ENCODE measurements at places on chromosomes 6 and 20.

- DNase-seq: peak; percentile 93
These were observed 172.1 kb downstream of the CDKAL1 start for GRCh38 chr6:20706238-20706938.

DNA sequence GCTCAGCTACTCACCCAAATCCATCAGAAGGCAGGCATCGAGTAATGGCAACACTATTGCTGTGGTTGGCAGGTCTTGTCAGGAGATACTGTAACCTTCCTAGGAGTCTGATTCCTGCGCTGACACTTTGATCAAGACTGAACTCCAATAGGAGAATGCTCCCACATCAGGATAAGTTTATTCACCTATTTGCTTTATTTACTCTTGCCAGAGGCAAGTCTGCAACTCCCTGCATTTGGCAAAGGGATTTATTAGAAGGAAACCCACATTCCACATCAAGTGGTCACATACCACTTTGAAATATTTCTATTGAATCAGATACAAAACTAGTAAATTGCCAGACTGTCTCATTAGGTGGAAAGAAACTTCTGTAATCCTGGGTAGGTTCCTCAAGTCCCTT is 43.5 kb downstream of the ZFAND3 start:
- no peak for DNase-seq

DNA sequence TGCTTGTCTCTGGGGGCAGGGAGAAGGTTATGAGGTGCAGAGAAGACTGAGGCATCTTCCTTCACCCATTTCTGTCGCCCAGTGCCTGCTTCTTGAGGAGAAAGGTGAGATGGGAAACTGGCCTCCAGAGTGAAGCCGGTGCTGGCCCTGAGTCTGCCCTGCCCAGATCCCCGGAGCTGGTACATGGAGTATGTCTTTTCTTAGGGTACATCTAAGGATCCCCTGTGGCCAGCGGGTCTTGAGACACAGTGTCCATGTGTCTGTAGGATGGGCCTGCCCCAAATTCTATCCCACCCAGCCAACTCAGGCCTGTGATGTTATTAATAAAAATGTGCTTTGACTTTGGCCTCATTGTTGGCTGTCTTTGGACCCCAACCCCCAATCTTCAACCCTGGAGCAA is 8.8 kb upstream of the BAK1 start:
- DNase-seq: no peak

GRCh38 chr6:27143474-27144026 is 104.0 kb upstream of the PRSS16 start:
- DNase-seq: no peak

DNA sequence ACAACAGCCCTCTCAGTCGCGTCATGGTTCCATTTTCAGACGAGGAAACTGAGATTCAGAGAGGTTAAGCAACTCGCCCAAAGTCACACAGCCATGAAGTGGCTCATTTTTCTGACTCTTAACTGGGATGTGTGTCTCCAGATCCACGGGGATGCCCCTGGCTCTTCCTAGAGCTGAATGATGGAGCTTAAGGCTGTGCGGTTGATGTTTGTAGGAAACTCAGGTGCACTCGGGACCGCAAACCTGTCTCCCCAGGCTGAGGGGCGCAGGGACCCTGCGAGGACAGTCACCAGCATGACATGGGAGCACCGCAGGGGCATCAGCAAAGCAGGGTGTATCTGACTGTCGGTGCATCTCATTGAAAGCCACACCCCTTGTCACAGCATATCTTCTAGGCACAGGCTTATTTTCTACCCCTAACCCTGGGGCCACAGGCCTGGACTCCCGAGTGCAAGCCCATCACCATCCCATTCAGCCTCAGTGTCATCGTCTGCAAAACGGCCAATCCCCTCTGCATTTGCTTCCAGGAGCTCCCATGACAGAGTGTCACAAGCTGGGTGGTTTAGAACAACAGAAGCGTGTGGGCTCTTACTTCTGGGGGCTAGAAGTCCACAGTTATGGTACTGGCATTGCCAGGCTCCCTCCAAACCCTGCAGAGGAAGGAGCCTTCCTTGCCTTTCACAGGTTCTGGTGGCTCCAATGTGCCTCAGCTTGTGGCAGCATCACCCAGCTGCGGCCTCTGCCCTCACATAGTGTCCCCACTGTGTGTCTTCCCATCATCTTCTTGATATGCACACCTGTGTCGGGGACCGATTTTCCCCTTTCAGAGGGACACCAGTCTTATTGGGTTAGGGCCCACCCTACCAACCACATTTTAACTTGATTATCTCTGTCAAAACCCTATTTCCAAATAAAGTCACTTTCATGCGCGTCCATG is 9.9 kb upstream of the ARHGAP40 start:
- no peak for DNase-seq

DNA sequence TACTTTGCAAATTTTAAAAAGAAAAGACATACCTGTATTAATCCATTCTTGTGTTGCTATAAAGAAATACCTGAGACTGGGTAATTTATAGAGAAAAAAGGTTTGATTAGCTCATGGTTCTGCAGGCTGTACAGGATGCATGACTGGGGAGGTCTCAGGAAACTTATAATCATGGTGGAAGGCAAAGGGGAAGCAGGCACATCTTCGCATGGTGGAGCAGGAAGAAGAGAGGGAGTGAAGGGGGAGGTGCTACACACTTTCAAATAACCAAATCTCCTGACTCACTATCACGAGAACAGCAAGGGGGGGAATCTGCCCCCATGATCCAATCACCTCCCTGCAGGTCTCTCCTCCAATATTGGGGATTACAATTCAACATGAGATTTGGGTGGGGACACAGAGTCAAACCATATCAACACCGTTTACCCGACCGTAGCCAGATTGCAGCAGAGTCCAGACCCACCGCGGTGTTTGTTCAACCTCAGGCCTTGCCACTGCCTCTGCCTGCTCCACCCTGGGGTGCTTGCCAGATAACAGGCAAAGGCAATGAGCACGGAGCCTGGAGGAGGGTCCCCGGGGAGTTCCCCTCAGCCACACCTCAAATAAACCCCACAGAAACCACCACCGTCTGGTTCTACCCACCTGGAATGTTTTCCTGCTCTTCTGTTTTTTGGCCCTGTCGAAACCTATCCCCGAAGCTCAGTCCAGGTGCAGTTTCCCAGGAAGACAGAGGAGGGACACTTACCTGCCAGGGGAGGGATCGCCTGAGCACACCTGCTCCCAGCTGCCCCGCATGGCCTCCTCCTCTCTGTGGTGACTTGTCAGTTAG is 142.2 kb upstream of the AFDN start:
- DNase-seq: no peak

GRCh38 chr20:17444091-17444490 is 87.1 kb downstream of the BFSP1 start:
- no peak for DNase-seq

GRCh38 chr6:167766986-167767714 is 59.6 kb upstream of the AFDN start:
- no peak for DNase-seq

DNA sequence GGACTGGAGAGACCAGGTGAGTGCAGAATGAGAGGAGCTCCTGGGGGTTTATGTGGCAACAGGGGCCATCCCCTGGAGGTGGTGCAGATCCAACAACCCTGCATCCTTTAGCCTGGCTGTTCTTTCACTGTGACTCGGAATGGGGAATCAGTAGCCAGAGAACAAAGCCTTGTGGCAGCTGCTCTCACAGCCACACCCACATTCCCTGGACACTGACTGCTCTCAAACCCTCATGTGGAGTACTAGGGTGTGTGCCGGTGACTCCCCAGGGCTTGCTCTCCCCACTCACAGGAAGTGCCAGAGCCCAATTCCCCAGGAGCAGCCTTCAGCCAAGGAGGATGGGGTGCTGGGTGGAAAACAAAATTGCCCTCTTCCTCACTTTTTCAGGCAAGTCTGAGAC is 30.2 kb upstream of the GGTLC1 start:
- DNase-seq: no peak

GRCh38 chr20:60543598-60543997 is 585.4 kb downstream of the CDH26 start:
- no peak for DNase-seq

DNA sequence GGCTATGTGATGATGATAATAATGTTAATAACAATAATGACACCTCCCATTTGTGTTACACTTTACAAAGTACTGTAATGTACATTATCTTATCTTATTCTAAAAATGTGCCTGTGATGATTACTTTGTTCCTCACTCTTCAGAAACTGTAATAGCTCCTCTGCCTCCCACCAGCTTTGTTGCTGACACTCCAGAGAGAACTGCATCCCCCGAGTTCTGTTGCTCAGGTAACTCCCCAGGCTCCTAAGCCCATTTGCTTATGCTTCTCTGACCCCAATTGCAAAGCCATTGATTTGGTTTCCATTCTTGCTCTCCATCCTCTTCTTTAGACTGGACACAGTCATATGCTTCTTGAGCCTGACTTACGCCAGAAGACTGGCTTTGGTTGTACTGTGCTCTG is 319.7 kb downstream of the EPM2A start:
- no peak for DNase-seq

DNA sequence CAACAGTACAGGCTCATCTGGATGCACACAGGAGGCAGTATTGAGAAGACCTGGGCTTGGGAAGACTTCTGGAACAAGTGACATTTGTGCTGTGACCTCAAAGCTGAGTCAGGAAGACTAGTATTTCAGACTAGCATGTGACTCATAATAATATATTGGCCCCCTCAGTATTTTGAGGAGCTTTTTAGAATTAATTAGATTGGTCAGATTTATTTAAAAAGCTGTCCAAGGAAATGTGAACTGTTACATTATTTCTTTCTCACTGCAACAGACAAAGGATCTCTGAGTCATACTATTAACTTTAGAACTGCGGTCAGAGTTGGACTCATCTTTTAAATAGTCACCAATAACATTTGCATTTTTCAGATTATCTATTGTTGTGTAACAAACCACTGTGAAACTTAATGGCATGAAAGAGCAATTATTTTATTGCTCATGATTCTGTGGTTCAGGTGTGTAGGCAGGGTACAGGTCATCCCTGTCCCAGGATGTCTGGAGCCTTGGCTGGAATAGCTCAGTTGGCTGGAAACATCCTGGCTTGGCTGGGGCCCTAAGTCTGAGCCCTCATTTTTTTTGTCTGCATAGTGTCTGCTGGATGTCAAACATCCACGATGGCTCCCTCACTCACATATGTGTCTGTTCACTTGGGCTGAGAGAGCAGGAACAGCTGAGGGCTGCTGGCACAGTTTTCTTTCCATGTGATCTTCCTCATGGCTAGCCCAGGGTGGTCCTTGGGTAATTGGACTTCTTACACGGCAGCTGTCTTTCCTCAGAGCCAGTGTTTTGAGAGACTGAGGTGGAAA is 46.9 kb downstream of the MAP3K4 start:
- no peak for DNase-seq

- DNase-seq: peak; percentile 69
These were observed 12.0 kb downstream of the CD83 start for GRCh38 chr6:14129575-14129974.

GRCh38 chr20:22411627-22412450 is 172.5 kb downstream of the FOXA2 start:
- DNase-seq: no peak

- peak; percentile 62 for DNase-seq
These were observed 53.3 kb downstream of the ISM1 start for GRCh38 chr20:13274275-13274861.

DNA sequence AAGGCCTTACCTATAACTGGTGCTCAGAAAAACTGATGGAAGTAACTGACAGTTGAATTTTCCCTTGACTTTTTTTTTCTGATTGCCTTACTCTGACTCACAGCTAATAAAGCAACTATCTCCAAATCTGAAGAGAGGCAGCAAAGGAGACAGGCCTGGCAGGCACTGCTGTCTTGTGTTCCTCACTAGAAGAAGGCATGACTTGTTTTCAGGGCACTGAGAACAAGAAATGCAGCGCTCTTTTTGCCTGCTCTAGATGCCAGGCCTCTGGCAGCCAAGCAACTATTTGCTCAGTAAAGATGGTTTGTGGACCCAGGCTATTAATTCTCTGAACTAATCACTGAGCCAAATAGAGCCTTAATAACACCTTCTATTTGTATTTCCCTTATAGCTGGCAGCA is 155.1 kb downstream of the PRDM13 start:
- DNase-seq: no peak

GRCh38 chr6:73942592-73943186 is 246.7 kb downstream of the CD109 start:
- DNase-seq: no peak
